ENCODE measurements at places on chromosomes 12 and 14. TPM values are rescaled to one million over a fixed set of nuclear protein-coding genes. Genes with fewer than 3 reads are reported as not detected.

GRCh38 chr14:67166450-67166853, 22.8 kb upstream of the GARIN2 start:
- H3K36me3 ChIP-seq = no peaks in the 10 kb centered on the region
- H3K27me3 ChIP-seq = no peaks in the 10 kb centered on the region
- H3K4me1 ChIP-seq = no peaks in the 10 kb centered on the region
- no peak overlapping the region for H3K27ac ChIP-seq
- no peak overlapping the region for H3K4me3 ChIP-seq
- no peak for DNase-seq

DNA sequence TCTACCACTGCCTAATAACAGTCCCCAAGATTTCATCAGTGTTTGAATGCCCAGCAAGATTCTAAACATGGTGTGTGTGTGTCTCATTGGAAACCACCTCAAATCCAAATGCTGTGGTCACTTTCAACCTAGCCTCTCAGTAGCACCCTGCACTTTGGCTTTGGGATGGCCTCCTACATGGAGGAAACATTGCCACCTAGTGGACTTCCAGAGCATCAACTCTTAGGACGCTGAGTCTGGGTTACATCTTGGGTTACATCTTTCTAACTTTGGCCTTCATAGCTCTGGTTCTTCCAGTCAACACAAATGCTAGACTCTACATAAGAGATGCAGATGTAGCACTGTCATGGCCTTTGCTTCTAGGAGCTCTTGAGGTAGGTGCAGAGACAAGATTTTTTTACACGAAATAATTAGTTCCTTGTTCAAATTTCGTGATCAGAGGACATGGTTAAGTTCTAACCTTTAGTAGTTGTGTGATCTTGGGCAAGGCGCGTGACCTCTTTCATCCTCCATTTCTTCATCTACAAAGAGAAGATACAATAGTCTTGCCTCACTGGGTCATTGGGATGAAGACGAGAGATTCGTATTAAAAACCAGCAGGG, 113.5 kb upstream of the VASH1 start:
- H3K27me3 ChIP-seq = no peaks in the 10 kb centered on the region
- H3K4me3 ChIP-seq = no peak overlapping the region
- no peak for DNase-seq
- no peaks in the 10 kb centered on the region for H3K36me3 ChIP-seq
- H3K27ac ChIP-seq = no peak overlapping the region

GRCh38 chr12:55039395-55040354, 19.9 kb downstream of the NEUROD4 start:
- no peaks in the 10 kb centered on the region for H3K36me3 ChIP-seq
- no peak overlapping the region for H3K4me3 ChIP-seq
- H3K27ac ChIP-seq = no peak overlapping the region
- H3K27me3 ChIP-seq = no peaks in the 10 kb centered on the region

- peak overlapping the region; percentile 50 for H3K27ac ChIP-seq
- no peaks in the 10 kb centered on the region for H3K4me1 ChIP-seq
- peak; percentile 89 for DNase-seq
- H3K36me3 ChIP-seq = no peaks in the 10 kb centered on the region
These were observed 3.1 kb downstream of the MAP3K12 start for GRCh38 chr12:53495903-53496751.

DNA sequence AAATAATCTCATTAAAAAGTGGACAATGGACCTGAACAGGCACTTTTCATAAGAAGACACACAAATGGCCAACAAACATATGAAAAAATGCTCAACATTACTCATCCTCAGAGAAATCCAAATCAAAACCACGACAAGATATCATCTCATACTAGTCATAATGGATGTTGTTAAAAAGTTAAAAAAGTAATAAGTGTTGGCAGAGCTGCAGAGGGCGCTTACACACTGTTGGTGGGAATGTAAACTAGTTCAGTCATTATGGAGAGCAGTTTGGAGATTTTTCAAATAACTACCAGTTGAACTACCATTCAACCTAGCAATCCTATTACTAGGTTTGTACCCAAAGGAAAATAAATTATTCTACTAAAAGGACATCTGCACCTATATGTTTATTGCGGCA, 47.2 kb downstream of the FOXG1 start:
- no peak overlapping the region for H3K4me3 ChIP-seq
- no peaks in the 10 kb centered on the region for H3K27me3 ChIP-seq
- DNase-seq = no peak
- no peaks in the 10 kb centered on the region for H3K36me3 ChIP-seq

The DIO2 gene
- polyA plus RNA-seq = 0.13 TPM

The PTGDR gene
- polyA plus RNA-seq = 3.0 TPM

GRCh38 chr12:46934374-46935111, 108.7 kb upstream of the SLC38A4 start:
- no peaks in the 10 kb centered on the region for H3K27me3 ChIP-seq
- no peaks in the 10 kb centered on the region for H3K4me1 ChIP-seq
- no peaks in the 10 kb centered on the region for H3K36me3 ChIP-seq
- no peak for DNase-seq

- no peak overlapping the region for H3K27ac ChIP-seq
- H3K27me3 ChIP-seq = peaks cover 12% of the 10 kb centered on the region
- H3K4me3 ChIP-seq = no peak overlapping the region
- H3K36me3 ChIP-seq = no peaks in the 10 kb centered on the region
- H3K4me1 ChIP-seq = no peaks in the 10 kb centered on the region
These were observed 7.9 kb upstream of the FBRSL1 start for GRCh38 chr12:132481771-132482745.

The GSC gene
- polyA plus RNA-seq = 0.07 TPM

The PLEK2 gene
- polyA plus RNA-seq = 35.4 TPM

DNA sequence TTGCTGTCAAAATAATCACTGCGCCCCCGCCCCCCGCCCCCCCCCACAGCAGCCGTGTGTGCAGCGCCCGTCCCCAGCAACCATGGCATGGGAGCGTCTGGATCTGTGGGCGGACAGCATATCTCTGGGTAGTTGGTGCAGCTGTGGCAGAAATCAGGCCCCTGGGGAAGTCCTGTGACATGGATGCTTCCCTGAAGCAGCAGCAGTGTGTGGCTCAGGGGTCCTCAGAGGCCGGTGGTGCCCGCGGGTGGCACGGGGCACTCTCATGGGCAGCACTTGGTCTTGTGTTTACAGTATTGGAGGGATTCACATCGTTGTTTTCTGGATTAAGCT, 19.2 kb downstream of the XRCC3 start:
- DNase-seq = no peak
- peaks cover 31% of the 10 kb centered on the region for H3K36me3 ChIP-seq
- no peaks in the 10 kb centered on the region for H3K27me3 ChIP-seq
- H3K4me3 ChIP-seq = no peak overlapping the region

DNA sequence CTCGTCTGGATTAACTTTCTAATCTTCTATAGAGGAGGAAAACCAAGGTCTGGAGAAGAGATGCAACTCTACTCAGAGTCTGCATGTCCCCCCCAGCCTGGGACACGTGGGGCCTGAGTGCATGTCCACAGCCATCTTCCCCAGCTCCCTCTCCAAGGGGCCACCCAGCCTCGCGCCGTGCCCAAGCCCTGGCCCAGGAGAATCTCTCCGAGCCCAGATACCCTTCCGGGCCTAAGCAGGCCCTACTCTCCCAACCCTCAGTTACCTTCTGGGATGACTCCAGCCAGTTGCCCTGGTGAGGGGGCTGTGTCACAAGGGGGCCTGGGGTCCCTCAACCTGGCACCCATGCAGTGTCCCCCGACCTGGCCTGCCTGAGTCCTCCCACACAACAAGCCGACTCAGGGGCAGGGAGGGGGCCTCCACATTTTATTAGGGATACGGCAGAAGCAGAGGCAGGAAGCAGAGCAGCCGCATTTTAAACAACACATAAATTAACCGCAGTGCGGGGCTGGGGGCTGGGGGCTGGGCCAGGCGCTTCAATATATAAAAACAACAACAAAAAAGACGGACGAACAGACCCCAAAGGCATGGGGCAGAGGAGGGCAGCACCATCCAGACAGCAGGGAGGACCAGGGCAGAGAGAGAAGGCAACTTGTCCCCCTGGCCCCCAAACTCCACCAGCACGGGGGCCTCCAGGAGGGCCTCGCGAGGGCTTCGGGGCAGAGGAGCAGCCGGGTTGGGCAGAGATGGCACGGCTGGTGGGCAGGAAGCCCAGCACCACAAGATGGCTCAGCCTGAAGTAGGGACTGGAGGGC, 37.3 kb downstream of the NCKAP5L start:
- H3K36me3 ChIP-seq = peaks cover 14% of the 10 kb centered on the region
- no peak overlapping the region for H3K4me3 ChIP-seq
- H3K27ac ChIP-seq = no peak overlapping the region
- no peaks in the 10 kb centered on the region for H3K27me3 ChIP-seq

The FGF23 gene
- polyA plus RNA-seq = not detected

- no peak overlapping the region for H3K4me3 ChIP-seq
- no peaks in the 10 kb centered on the region for H3K36me3 ChIP-seq
- H3K27ac ChIP-seq = no peak overlapping the region
These were observed 21.9 kb upstream of the KDM2B start for GRCh38 chr12:121602766-121603165.

- no peak overlapping the region for H3K4me3 ChIP-seq
- no peak overlapping the region for H3K27ac ChIP-seq
- H3K27me3 ChIP-seq = no peaks in the 10 kb centered on the region
- H3K4me1 ChIP-seq = no peaks in the 10 kb centered on the region
- peaks cover 9% of the 10 kb centered on the region for H3K36me3 ChIP-seq
- no peak for DNase-seq
These were observed 8.4 kb downstream of the PEX5 start for GRCh38 chr12:7197841-7198240.

- no peaks in the 10 kb centered on the region for H3K36me3 ChIP-seq
- no peak for DNase-seq
- H3K27me3 ChIP-seq = no peaks in the 10 kb centered on the region
- H3K4me1 ChIP-seq = no peaks in the 10 kb centered on the region
These were observed 564.0 kb downstream of the CCER1 start for GRCh38 chr12:90390947-90391346.
